ENCODE measurements at places on chromosomes 11 and 22.
A peak's percentile ranks its signal among the peaks of the same experiment; 100 is the strongest.

DNA sequence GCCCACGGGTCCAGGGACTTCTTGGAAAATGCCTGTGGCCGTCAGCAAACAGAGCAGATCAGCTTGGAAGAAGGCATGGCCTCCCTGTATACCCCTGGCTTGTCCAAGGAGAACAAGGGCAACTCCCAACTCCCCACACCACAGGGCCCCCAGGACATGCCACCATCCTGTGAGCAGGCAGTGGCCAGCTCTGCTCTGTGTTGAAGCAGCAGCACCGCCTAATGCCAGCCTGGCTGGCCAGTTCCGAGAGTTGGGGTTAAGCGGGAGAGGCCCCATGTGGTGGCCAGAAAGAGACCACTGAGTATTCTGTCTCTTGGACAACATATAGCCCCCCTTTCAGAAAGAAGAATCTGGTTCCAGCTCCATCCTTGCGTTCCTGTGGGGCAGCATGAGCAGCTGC is 209.2 kb downstream of the CTTN start:
- no peak for DNase-seq

GRCh38 chr22:46090631-46091201 is 59.6 kb upstream of the PPARA start:
- no peak for DNase-seq

- no peak for DNase-seq
Measured at GRCh38 chr22:30880181-30880601, 88.4 kb downstream of the MORC2 start.

- DNase-seq = no peak
Measured at GRCh38 chr11:21301981-21302380, 632.6 kb downstream of the NELL1 start.

DNA sequence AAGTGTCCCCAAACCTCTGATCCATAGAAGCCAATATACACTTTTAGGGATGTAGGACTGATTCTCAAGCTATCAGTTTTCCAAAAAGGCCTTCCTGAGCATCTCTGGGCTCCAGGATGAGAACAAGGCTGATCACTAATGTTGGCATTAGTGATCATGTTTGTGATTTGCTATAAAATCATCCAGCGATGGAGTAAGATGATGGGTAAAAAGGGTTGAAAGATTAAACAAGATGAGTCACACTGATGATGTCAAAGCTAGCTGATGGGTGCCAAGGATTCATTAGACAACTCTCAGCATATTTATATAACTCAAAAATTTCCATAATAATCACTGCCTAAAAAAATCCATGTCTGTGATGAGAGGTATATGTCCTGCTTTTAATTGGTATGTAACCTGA is 42.8 kb downstream of the ZNF280B start:
- no peak for DNase-seq

DNA sequence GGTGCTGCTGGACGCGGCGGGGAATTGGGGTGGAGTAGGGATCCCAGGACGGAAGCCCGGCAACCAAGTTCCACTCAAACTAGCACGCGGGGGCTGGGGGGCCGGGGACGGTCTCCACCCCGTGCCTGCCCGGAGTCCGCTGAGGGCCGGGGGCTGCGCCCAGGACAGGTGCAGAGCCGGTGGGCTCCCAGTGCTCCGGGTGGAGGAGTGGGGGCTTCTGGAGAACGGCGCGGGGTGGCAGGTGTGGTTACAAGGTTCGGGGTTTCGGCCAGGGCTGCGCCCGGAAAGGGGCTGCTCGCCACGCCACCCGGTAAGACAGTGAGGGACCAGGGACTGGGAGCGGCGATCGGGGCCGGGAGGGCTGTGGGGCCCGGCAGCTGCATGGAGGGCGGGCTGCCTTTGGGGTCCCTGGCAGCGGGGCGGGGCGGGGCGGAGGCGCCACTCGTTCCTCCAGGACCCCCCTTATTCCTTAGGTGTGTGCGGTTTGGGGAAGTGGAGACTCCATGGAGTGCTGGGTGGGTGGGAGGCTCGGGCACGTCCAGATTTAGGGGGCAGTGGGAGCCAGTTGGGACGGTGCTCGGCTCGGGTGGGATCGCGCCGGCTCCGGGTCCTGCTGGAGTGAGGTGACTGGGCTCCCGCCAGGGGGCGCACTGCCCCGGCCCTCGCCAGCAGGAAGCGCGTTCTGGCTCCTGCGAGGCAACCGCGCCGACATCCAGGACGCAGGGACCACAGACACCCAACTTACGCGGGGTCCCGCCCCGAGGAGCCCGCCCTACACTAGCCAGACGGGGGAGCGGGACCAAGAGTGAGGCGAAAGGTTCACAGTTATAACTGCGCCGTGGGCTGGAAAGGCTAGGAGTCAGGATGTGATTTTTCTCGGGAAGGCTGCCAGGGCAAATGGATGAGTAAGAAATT is 868 bp downstream of the TSPAN18 start:
- peak; percentile 94 for DNase-seq

DNA sequence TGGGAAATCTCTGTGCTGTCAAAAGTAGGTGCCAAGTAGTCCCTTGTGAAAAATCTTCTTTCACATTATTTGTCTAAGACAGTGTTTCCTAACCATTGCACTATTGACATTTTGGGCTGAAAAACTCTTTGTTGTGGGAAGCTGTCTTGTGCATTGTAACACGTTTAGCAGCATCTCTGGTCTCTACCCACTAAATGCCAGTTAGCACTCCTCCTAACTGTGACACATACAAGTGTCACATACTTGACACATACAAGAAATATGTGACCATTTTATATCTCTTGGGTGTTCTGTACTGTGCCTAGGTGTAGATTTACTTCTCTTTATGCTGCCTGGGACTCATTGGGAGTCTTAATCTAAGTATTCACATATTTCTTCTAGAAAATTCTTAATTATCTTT is 57.8 kb downstream of the NXPE1 start:
- DNase-seq = no peak

DNA sequence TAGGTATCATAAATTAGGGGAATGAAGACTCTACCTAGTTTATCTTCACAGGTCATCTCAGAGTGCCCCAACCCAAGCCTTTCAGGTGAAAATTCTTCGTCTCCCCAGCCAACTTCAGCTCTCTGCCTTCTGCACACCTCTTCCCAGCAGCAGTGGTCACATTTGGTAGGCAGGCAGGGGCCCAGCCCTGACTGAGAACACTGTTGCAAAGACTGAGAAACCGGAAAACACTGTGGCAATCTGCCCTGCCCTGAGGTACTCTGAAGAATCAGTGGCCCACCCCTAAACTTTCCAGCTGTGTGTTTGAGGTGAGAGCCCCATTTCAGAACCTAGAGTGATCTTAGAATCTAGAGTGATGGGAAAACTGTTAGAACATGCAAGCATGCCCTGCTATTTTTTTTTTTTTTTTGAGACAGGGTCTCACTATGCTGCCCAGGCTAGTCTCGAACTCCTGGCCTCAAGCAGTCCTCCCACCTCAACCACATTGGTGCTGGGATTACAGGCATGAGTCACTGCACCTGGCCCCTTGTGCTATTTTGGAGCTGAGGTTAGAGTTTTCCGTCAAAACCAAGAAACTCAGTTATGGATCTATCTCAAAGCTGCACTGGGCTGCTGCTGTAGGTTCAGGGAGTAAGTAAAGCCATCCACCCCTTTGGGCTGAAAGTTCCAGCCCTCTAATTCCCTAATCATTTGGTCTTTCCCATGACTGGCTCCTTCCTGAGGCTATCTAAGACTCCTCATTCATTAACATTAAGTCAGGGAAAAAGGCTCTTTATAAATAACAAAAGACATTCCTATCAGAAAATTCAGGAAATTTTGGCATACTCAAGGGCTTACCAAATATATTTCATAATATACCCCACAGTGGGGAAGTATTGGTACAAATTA is 1.7 kb upstream of the LDHA start:
- DNase-seq = no peak

DNA sequence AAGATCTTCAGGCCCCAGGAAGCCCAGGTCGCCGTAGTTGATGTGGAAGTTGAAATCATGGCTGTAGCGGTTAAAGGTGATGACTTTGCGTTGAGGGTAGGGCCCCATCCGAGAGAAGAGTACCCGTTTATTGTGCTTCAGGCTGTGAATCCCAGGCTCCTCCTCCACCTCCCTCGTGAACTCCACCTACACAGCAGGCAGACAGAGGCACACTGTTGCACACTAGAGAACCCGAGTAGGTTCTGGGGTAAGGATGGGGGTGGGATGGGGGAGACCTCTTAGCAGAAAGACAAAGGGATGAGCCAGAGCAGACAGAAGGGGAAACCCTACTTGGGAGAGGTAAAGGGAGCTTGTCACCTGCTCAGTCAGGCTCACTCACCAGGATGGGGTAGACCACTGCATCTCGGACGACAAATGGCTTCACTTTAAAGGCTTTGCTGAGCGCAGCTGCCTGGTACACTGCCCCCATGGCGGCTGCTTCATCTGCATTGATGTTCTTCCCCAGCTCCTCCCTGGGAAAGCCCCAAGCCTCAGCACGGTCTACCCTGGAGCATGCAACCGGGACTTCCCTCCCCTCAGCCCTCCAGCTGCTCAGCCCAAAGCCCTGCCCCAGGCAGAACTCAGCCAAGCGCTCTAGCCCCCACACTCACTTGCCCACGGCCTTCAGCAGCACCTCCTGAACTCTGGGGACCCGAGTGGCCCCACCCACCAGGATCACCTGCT is 5.4 kb downstream of the HYOU1 start:
- DNase-seq = no peak

DNA sequence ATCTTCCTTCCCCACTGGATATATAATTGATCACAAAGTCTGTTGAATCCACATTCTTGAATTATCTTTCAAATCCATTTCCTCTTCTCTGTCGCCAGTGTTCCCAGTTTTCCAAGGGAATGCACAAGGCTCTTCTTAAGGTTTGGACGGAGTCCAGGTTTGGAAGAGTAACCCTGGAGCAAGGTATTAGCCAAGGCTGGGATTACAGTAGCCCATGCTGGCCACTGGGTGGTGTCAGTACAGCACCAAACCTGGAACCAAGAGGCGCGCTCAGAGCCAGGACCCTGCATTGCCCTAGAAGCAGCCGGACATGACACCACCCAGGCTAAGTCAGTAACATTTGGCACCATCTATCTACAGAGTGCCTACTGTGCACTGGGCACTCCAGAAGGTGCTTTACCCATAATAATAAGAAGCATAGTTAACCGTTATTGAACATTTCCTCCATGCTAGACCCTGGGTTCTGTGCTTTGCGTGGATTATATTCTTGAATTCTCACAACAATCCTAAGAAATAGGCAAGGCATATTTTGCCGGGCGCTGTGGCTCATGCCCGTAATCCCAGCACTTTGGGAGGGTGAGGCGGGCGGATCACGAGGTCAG is 48.0 kb upstream of the CLPB start:
- DNase-seq = peak; percentile 69

GRCh38 chr11:63763496-63764339 is 4.9 kb downstream of the ZFTA start:
- DNase-seq = no peak

DNA sequence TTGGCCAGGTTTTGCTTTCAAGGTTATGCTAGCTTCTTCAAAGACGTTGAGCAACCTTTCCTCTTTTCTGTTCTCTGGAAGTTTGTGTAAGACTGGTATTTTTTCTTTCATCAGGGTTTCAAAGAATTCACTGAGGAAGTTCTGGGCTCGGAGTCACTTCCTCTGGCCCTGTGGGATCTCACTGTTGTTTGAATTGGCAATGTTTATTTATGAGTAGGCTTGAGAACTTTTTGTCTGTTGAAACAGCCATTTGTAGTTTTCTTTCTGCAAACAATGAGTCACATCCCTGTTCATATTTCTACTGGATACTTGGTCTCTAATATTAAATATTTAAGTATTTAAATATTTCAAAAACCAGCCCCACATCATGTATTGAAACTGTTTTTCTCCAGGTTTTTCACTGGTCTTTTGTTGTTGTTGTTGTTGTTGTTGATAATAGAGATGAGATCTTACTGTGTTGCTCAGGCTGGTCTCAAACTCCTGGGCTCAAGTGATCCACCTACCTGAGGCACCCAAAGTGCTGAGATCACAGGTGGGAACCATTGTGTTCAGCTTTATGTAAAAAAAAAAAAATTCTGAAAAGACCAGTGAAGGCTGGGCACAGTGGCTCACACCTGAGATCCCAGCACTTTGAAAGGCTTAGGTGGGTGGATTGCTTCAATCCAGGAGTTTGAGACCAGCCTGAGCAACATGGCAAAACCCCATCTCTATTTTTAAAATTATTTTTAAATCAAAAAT is 26.9 kb downstream of the SUSD2 start:
- DNase-seq = no peak

DNA sequence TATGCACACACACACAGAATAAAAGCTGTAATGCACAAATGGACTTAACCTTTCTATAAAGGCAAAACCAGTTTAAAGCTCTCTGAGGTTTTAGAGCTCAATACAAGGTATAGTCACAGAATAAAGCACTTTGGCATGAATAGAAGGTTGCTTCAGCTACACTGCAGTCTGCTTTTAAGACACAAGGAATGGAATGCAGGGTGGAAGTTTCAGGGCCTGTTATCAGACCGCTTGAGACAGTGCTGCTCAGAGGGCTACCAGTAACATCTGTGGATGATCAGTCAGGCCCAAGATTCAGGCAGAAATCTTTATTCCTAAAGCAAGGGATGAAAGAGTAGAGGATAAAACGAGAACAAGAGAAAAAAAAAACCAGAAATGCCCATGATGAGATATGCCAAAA is 46.7 kb downstream of the CD44 start:
- no peak for DNase-seq

DNA sequence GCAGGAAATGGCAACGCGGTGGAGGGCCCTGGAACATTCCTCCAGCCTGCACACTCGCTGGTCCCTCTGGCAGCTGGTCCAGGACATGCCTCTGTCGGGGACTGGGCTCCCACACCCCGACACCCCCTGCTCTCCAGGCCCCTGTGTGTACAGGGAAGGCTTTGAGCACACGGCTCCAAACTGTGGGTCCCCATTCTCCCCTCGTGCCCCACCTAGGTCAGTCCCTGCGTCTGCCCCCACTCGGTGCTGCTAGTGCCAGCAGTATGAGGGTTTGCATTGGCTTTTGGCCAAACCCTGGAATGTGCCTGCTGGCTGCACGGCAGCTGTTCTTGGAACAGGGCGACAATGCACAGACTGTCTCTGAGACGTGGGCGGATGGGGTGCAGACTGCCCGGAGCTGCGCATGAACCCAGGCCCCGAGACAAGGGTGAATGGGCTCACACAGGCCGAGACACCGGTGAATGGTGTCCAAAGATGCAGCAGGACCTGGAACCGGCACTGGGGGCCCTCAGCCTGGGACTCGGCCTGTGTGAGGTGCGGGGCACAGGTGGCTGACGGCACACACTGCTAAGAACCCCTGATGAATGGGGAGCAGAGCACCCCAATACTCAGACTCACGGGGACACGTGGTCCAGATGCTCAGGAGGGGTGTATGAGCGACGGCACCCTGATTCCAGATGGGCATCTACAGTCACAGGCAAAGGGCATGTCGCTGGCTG is 7.5 kb upstream of the SYT8 start:
- no peak for DNase-seq

DNA sequence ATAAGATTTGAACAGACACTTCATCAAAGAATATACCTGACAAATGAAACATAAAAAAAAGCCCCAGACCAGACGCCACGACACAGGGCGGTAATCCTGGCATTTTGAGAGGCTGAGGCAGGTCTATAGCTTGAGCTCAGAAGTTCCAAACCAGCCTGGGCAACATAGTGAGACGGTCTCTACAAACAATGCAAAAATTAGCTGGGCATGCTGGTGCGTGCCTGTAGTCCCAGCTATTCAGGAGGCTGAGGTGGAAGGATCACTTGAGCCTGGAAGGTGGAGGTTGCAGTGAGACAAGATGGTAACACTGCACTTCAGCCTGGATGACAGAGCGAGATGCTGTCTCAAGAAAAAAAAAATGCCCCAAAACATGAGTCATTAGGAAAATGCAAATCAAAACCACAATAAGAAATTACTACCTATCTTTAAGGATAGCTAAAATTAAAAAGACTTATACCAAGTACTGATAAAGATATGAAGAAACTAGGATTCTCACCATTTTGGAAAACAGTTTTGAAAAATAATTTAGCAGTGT is 91.7 kb upstream of the GRAMD1B start:
- DNase-seq = no peak

- DNase-seq = no peak
Measured at GRCh38 chr11:7253800-7254199, 2.1 kb downstream of the SYT9 start.
